ENCODE measurements at places on chromosomes 1 and 21. TPM values are rescaled to one million over a fixed set of nuclear protein-coding genes. Genes with fewer than 3 reads are reported as not detected.

C8A gene
- total RNA-seq: not detected

AVPR1B gene
- total RNA-seq: not detected

C8B gene
- total RNA-seq: not detected

CD1C gene
- not detected for total RNA-seq

SV2A gene
- total RNA-seq: 4.8 TPM

ERG gene
- 11.8 TPM for total RNA-seq

NUDT4B gene
- total RNA-seq: 31.6 TPM

DMBX1 gene
- not detected for total RNA-seq

FCER1A gene
- 0.45 TPM for total RNA-seq

CHRNB2 gene
- total RNA-seq: 0.06 TPM

TMEM82 gene
- not detected for total RNA-seq

ETNK2 gene
- 15.3 TPM for total RNA-seq
